ENCODE measurements at places on chromosomes 13 and 19.
A peak's percentile ranks its signal among the peaks of the same experiment; 100 is the strongest.

- DNase-seq, result no peak
Observed at GRCh38 chr13:23469951-23470421, 36.5 kb upstream of the SACS start.

DNA sequence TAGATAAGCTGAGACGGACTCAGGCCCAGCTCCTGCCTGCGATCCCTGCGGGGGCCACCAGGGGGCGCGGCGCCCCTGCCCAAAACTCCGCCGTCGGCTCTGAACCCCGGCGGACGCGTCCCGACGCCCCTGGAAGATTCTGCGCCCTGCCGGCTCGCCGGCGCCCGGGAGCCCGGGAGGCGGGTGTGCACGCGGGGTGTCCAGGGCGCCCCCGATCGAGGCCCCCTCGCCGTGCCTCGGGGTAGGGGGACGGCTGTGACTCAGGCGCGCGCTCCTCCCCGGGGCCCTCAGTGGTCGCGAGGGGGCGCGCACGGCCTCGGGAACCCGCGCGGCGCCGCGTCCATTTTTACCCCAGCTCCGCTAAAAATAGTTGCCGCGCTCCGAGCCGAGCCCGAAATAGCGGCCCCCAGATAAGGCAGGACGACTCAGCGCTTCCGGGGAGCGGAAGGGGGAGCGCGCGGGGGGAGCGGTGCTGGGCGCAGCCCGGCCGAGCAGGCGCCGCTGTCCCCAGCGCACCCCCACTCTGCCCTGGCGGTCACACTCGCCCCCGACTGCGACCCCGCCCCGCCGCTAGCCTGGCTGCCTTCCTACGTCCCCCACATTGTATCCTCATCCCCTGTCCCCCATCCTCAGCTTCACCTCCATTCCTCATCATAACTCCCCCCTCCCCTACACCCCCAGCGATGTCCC, 16.0 kb upstream of the ERCC1 start:
- peak; percentile 70 for DNase-seq

GRCh38 chr13:29522044-29522685, 73.3 kb downstream of the SLC7A1 start:
- no peak for DNase-seq

GRCh38 chr19:15633082-15633835, 7.4 kb upstream of the CYP4F3 start:
- no peak for DNase-seq

Measured in stimulated activated CD4-positive, alpha-beta T cell treated with anti-CD3 and anti-CD28 coated beads, Interleukin-1b, Interleukin-23, amount 100 ng/mL, for 1 hour (primary cell).